ENCODE measurements at places on chromosomes 6 and 20.

DNA sequence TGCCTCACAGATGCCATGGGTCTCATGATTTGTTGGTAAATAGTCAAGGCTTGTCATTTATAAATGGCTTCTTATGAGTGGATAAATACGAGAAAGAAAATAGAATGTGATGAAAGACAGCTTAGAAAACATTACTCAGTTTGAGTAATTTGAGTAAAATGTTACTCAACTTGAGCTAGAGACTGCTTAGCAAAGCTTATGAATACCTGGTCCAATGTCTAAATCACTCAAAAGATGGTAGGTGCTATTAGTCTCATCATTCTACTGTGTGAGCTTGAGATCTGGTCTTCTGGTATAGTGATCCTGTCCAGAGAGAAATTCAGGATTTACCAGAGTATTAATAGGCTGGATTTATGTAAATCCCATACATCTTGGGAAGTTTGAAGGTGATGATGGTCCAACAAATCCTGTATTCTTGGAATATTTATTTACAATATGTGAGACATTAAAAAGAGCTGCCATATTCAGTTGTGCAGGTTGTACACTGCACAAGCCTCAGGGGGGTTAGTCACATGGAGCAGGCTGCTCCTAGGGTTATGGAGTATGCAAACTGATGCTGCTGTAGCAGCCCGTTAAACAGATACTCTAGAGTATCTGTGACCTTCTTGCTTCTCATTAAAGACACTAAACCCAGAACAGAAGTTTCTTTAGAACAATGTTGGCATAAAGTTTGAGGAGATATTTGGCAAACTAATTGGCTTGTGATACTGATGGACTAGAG lies 112.9 kb downstream of the RCAN2 start:
- no peak for DNase-seq

DNA sequence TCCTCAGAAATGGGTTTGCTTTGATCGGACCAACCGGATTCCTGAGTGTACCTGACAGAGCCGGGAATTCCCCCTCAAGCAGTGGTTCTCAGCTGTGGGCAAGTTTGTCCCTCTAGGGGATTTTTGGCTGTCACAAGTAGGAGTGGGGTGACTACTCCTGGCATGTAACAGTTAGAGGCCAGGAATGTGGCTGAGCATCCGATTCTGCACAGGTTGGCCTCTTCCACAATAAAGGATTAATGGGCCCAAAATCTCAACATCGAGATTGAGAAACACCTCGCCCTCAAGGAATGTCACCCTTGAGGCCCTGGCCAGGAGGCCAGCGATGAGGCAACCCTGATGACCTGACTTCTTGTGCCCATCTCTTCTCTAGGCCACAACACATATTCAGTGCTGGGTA lies 7.9 kb downstream of the AGPAT4 start:
- DNase-seq, result no peak

DNA sequence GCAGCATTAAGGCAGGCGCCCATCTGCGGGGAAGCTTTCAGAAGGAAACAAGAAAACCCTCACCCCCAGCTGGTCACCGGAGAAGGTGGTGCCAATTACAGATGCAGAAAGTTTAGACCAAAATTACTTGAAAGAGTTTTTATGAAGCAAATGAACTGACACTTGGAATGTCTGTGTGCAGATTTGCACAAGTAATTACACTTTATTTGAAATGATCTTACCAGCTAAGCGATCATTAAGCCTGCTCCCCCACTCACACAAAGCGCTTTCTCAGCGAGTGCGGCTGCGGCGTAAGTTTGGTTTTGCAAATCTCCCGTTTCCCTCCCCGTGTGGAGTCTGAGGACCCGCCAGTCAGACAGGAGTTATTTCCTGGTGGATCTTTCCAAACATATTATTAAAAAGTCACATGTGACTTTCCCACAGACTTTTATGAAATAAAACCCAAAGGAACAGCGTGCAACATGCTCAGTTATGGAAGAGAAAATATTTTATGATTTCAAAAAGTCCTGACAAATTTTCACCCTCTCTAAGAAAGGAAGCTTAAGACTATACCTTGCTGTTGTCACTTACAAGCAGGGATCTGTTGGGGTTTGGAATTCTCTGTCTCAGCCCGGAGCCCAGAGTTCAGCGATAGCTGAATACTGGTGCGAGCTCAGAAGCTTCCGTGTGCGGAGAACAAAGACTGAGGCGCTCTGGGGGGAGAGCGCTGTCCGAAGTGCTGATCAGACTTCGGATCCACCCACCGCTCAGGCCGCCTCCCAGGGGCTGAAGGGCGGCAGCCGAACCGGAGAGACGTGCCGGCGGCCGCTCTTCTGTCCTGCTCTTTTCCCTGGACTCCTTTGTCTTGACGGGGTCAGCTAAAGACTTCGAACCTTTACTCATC lies 2.7 kb upstream of the MYT1 start:
- DNase-seq, result peak; percentile 52

DNA sequence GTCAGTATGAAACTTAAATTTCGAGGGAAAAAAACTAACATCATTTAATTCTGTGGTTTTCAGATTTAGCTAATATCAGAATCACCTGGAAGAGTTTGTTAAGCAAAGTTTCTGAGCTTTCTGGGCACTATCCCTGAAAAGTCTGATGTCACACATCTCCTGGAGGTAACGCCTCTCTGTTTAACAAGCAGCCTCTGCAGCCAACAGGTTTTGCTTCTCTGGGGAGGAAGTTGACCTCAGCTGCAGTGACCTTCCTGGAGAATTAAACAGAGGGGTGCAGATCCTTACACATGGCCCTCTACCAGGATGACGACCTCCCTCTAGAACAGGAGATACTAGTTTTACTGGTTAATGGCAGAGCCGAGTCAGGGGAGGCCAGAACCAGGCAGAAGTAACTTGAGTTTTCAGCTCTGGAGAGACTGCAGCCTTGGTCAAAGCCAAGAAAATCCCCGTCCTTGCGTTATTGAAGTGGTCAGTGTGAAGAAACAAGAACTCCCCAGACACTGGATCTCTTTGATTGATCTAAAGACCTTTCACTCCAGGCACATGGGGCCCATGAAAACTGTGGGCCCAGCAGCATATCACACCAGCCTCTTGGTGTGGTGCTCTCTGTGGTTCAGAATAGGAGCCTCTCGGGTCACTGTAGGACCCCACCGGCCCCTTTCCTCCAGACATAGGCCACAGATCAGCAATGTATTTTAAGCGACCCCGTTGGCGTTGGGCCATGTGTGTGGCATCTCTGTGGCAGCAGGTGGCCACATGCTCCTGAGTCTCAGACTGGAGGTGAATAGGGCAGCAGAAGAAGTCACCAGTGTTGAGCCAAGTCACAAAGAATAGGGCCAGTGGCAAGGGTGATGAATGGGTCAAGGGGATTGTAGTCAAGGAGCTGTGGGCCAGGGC lies 33.4 kb upstream of the CCR6 start:
- DNase-seq, result no peak

GRCh38 chr6:36333171-36333895 lies 3.4 kb downstream of the BNIP5 start:
- no peak for DNase-seq

DNA sequence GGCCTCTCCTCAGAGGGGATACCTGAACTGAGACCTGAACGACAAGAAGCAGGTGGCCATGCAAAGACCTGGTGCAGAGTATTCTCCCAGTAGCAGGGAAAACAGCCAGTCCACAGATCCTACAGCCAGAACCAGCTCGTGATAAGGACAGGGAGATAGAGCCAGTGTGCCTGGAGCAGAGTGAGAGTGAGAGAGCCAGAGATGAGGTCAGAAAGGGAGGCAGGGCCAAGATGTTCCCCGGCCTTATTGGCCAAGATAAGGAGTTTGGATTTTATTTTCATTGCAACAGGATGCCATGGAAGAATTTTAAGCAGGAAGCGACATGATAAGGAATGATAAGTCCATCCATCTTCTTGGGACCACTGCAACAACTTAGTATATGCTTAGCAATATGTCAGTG lies 111.8 kb downstream of the UBE3D start:
- DNase-seq, result no peak

DNA sequence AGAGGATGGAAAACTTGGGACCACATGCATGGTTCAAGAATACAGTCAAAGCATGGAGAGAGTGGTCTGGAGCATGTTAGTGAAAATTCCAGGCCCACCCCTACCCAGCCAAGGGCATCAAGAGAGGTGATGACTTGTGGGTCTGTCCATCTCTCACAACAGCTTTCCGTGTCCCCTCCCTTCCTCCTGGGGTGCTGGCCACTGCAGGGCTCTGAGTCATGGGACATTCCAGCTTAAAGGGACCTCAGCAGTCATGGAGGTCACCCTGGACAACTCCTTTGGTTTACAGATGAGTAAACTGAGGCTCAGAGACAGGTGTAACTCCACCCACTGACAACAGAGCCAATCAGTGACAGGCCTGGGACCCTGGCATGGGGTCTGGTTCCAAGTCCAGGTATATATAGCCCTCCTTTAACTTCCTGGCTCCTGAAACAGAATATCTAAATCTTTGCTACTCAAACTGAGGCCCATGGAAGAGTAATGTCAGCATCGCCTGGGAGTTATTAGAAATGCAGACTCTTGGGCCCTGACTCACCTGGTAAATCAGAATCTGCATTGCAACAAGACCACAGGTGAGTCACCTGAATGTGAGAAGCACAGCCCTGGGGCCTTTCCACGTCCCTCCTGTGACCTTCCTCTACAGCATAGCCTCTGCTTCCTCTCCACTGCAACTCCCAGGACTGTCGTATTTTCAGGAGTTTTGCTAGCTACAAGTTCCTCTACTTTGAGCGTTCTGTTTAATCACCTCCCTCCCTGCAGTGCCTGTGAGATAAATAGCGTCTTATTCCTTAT lies 170.2 kb downstream of the ZDHHC14 start:
- no peak for DNase-seq

GRCh38 chr20:11844691-11845090 lies 73.0 kb upstream of the BTBD3 start:
- no peak for DNase-seq

DNA sequence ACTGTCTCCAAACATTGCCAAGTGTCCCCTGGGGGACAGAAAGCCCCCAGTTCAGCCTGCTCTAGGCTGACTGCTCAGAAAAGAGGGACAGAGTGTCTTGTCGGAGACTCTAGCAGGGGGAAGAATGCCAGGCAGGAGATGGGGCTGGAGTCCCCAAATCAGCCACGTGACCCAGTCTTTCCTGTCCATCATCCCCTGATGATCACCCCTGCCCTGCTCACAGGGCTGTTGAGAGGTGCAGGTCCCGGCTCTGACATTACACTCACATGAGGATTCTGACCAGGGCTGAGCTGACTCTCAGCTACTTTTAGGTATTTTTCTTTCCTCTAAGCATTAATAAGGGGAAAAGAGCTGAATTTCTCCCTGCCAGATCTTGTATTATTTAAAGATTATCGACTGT lies 115.8 kb downstream of the SULF2 start:
- no peak for DNase-seq

Measured in mucosa of descending colon (tissue), 3 donors.